Activated T-helper 9 cell treated with anti-CD3 and anti-CD28 coated beads, Interleukin-2, amount 50 U/mL, for 16 hours (primary cell): ENCODE measurements at places on chromosomes 12 and 14.

DNA sequence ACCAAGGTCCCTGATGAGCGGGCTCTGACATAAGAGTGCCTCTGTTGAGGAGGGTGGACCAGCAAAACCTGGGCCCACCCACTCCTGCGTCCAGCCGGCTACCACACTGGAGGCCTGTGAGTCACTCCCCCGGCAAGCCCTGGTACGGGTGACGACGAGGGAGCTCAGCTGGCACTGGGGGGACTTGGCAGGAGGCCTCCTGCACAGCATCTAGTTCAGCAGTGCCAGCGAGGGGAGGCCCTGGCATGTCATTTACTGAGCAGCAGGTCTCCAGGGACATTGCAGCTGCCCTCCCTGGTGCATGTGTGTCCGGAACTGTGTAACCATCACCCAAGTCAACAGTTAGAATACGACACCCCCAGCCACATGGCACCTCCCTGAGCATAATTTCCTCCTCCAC, 24.4 kb downstream of the CD9 start:
- no peak for DNase-seq

- no peak for DNase-seq
These were observed 25.9 kb downstream of the EPS8 start for GRCh38 chr12:15763328-15763727.

DNA sequence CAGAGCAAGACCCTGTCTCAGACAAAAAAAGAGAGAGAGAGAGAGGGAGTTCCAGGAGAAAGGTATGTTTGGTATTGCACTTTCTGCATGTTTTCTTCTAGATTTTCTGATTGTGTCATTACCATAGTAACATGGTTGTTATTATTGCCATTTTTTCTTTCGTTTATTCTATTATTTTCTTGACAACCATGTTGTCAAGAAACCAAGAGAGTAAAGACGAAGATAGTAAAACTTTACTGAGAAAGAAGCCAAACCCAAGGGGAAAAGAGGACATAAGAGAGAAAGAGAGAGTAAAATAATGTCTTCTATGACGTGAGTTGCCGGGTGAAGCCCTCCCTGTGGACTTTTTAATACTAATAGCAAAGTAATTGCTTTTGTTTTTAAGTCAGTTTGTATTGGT, 1186.0 kb upstream of the SEL1L start:
- DNase-seq = no peak

DNA sequence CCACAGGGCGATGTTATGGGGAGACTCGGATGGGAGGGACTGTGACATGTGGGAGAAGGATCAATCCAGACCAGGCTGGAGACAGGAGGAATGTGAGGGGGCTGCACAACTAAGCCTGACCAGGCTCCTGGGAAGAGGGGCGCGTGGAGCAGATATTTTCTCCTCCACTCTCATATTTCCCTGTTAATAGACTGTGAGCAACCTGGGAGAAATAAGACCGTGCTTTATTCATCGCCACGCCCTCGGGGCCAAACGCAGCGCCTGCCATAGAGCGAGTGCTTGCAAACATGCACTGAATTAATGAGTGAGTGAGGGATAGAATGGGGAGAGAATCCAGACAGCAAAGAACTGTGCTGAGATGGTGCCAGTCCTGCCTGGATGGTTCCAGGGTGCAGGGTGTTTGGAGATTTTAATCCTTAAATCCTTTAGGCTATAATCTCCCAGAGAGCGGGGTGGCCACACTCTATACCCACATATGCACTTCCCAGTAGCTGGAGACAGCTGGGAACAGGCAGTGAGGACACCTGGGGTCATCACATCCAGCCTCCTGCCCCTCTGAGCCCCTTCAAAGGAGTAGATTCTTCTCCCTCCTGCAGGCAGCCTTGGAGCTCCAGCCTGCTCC, 13.6 kb upstream of the FAIM2 start:
- no peak for DNase-seq

DNA sequence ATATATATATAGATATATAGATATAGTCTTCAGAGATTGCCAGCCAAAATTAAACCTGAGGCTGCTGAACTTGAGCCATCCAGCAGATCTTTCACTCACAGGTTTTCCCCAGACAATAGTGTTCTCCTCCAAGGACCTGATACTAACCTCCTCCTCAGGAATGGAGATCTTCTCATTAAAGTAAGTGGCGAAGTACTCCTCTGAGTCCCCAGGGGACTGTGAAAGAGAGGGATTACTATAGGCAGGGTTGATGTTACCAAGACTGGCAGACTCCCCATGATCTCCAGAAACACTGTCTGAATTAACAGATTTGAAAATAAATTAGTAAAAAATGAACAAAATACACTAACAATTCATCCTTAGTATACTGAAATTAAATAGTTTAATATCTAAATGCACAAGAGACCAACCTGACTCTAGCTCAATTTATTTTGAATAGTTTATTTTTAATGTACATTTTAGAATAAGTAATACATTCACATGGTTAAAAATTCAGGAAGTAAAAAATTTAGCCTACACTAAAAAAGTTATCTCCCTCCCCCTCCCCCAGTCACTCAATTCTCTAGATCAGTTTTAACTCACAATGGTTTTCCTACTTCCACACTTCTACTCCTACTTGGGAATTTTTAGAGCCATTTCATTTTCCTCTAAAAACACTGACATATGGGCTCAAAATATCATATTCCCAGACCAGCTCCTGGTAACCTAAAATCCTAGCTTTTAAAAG, 17.7 kb downstream of the SLC11A2 start:
- no peak for DNase-seq

DNA sequence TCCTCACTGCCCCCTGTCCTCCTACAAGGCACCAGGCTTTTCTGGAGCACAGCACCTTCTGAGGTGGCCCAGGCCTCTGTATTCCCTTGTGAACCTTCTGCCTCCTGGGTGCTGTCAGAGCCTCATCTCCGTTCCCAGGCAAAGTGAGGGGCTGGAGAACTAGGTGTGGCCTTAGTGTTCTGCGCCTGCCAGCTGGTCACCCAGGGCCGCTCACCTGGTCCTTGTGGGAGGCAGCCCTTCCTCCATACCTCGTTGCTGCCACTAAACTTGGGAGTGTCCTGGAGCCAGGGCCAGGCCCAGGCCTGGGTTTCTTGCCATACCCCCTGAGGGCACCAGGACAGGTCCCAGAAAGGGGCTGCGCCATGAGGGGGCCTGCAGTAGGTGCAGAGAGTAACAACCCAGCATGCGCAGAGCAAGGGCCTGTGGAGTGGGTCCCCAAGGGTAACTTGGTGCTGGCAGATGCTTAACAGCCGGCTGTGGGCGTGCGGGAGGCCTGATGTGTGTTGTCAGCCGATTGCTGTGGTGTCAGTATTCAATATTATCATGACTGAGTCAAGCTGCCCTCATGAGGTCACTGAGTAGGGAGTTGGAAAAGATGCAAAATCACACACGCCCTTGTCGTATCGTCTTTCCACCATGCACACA, 17.1 kb downstream of the OTUB2 start:
- DNase-seq = no peak

GRCh38 chr14:67446371-67447032, 34.5 kb upstream of the PLEK2 start:
- DNase-seq = no peak

DNA sequence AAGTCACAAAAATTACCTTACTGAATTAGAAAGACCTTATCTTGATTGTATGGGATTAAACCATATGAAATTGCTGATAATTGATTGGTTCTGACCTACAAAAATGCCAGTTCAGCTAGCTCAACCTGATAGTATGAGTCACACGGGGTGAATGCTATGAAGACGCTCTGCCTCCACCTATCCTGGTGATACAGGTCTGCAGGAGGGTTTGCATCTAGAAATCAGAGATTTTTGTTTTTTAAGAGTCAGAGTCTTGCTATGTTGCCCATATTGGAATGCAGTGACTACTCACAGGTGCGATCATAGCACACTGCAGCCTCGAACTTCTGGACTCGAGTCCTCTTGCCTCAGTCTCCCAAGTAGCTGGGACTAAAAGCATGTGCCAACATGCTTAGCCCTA, 120.4 kb downstream of the HMGA2 start:
- no peak for DNase-seq

DNA sequence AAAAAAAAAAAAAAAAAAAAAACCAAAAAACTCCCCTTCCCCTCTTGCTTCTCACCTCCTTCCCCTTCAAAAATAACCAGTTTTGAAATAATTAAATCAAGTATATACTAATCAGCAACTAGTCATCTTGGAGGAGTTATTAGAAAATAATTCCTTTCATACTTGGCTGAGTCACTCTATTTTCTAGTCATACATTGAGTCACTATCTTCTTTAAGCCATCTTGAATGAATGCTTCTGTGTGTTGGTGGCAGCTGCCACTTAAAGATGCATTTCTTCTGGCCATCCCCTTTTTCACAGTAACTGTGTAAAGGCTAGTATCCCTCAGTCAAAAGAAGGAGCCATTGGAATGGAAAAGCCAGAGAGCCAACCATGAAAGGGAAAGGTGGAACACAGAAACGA, 84.2 kb upstream of the TMEM263 start:
- no peak for DNase-seq

DNA sequence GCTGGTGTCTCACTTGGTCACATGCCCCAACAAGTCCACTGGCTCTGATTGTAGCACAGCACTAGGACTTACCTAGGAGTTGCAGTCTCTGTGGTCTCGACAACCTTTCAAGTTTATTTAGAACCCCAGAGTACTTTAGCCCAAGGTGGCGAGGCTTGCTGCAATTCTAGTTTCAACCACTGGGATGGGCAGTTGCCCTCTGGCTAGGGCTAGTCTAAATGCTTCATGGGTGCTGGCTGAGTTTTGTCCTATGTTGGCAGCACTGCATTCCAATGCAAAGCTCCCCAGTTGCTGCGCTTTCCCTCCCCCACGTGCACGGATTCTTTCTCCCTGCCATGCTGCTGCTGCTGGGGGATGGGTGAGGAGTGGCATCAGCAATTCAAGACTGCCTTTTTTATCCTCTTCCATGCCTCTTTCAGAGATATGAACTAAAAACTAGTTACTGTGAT, 207.9 kb downstream of the SYNE2 start:
- DNase-seq = no peak

- no peak for DNase-seq
These were observed 10.1 kb upstream of the GRIP1 start for GRCh38 chr12:66688846-66689439.

DNA sequence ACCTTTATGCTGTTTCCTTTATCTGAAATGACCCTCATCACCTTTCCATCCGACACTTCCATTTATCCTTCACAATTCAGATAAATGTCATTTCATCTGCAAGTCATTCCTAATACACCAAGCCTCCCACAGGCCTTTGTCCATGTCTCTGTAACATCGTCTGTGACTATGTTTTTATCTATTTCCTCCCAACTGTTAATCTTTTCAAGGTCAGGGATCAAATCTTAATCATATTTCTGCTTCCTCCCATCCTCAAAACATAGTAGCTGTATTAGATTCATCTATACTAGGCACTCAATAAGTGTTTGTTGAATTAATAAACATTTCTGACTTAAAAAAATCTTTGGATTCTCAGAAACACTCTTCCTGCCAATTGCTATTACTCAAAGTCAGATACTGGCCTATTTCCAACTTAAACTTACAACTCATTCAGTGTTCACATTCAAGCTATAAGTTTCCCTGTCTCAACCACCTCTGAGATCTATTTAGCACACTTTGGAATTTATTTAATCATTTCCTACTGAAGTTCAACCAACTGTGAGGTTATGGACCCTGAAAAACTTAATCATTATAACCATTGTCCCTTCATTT, 100.2 kb upstream of the ALX1 start:
- DNase-seq = no peak

DNA sequence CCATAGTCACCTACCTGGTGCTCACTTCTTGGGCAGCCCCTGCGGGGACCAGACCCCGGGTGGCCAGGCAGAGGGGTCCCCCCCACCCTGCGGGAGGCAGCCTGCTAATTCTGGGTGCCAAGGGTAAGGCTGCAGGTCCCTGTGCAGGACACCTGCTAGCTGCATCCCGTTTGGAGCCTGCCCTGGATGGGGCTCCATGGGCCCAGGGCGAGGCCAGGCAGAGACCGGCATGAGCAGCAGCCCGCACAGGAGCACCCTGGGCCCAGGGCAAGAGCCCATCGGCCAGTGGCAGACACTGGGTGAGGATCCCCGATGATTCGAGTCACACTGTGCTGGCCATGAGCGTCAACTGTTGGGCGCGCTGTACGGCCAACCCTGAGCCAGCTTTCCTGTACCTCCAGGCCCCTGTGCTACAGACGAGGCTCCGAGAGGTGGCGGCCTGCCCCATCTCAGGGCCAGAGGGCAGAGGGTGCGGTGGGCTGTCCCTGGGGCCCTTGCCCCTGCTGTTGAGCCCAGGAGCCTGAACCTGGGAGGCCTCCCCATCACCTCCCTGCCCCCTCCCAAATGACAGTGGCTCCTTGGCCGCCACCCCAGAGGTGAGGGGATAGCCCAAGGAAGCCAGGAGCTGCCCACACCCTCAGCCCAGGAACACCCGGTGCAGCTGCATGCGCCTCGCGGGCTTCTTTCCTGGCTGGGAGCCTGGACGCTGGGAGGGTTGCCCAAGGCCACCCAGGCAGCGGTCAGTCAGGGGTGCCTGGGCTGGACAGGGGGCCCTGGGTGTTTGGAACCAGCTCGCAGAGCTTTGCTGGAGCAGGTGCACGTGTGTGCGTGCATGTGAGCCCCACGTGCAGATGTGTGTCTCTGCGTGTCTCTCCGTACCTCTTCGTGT, 47.7 kb downstream of the CYP46A1 start:
- no peak for DNase-seq

DNA sequence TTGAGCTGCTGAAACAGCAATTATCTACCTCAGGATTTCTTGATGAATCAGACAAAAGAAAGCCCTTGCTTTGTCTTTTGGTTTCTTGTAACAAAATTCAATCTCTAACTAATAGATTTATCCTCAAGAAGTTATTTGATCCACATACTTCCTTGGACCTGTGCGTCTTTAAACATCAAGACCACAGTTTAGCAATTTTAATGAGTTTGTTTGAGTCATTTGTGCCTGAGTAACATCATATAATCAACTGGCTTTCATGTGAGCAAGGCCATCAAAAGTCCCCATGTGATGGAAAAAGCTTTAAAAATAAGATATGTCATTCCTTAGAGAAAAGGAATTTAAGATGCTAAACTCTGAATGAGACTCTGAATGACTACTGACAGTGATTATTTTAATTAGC, 52.3 kb downstream of the KCNC2 start:
- no peak for DNase-seq

DNA sequence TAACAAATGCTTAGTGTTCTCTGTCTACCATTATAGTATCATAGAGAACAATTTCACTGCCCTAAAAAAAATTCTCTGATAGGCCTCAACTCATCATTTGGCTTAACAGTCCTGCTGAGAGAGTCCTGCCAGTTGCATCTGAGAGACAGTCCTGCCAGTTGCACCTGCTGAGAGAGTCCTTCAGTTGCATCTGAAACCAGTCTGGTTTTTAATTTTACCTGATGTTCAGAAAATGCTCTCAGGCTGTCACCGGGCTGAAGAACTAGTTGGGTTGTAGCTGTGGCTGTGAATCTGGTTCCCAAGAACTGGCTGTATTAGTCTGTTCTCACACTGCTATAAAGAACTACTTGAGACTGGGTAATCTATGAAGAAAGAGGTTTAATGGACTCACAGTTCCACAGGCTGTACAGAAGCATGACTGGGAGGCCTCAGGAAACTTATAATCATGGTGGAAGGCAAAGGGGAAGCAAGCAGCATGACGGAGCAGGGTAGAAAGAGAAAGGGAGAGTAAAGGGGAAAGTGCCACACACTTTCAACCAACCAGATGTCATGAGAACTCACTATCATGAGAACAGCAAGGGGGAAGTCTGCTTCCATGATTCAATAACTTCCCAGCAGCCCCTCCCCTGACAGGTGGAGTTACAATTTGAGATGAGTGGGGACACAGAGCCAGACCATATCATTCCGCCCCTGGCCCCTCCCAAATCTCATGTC, 51.6 kb downstream of the PRKCH start:
- DNase-seq = no peak

- no peak for DNase-seq
These were observed 21.0 kb downstream of the ALX1 start for GRCh38 chr12:85301051-85301450.
